Type B pancreatic cell (in vitro differentiated cells): ENCODE measurements at places on chromosomes 13 and 19.
A peak's percentile ranks its signal among the peaks of the same experiment; 100 is the strongest.

GRCh38 chr13:30486230-30487074 lies 20.7 kb upstream of the HMGB1 start:
- no peaks in the 10 kb centered on the region for H3K36me3 ChIP-seq
- DNase-seq: no peak
- H3K4me1 ChIP-seq: peaks cover 11% of the 10 kb centered on the region
- peak overlapping the region; percentile 91 for H3K27ac ChIP-seq

GRCh38 chr13:111597618-111598017 lies 277.2 kb downstream of the TEX29 start:
- H3K36me3 ChIP-seq: no peaks in the 10 kb centered on the region
- no peak overlapping the region for H3K4me3 ChIP-seq
- no peak overlapping the region for H3K27ac ChIP-seq
- peaks cover 4% of the 10 kb centered on the region for H3K4me1 ChIP-seq
- no peak for DNase-seq

- no peaks in the 10 kb centered on the region for H3K36me3 ChIP-seq
- H3K4me1 ChIP-seq: no peaks in the 10 kb centered on the region
- H3K27me3 ChIP-seq: no peaks in the 10 kb centered on the region
Measured at GRCh38 chr13:36038785-36039555, 92.2 kb downstream of the DCLK1 start.

DNA sequence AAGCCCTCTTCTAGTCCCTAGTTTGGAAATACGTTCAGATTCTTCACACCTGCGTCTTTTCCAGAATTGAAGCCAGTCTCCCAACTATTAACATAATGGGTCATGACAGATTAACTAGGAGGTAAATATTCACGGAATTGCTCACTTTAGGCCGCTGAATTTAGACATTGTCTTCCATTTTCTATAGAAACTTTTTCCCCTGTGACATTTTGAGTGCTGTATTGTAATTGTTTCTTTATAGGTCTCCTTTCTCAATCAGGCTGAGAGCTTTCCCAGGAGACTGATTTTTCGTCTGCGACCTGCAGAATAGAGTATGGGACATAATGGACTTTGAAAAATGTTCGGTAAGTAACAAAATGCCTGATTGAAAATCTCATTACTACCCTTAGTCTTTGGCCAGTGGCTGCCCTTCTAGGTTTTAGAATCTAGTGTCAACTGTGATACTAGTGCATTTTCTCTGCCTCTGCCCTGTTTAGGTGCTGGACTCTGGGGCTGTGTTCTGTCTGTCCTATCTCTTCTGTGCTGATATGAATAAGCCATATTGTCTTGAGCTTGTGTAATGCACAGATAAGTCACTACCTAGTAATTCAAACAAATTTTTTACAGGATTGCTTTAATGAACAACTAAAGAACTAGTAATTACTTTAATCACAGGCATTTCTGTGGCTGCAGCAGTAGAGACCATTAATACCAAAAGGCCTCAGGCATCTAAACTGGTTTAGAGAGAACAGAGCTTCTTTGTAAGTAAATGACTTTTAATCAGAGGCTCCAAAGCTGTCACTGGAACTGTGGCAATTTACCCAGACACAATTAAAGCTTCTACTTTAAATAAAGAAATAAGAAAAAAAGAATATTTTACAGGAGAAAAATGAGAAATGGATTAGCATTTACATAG lies 122.4 kb upstream of the FREM2 start:
- H3K27ac ChIP-seq: no peak overlapping the region
- H3K36me3 ChIP-seq: no peaks in the 10 kb centered on the region
- H3K4me1 ChIP-seq: peaks cover 10% of the 10 kb centered on the region
- no peak overlapping the region for H3K4me3 ChIP-seq
- H3K27me3 ChIP-seq: no peaks in the 10 kb centered on the region
- DNase-seq: no peak

DNA sequence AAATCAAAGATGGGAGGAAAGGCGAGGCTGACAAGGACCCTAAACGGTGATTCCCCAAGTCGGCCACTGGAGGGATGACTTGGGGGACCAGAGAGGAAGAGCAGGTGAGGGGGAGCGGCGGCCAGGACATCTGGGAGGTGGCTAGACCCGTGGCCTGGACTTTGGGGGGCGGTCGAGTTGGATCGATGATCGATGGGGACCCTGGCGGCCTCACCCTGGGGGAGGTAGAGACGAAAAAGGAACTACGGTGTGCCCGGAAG lies 7.7 kb upstream of the CIRBP start:
- H3K36me3 ChIP-seq: peaks cover 5% of the 10 kb centered on the region
- DNase-seq: no peak
- H3K4me3 ChIP-seq: peak overlapping the region; percentile 88
- no peaks in the 10 kb centered on the region for H3K27me3 ChIP-seq
- peaks cover 41% of the 10 kb centered on the region for H3K4me1 ChIP-seq

DNA sequence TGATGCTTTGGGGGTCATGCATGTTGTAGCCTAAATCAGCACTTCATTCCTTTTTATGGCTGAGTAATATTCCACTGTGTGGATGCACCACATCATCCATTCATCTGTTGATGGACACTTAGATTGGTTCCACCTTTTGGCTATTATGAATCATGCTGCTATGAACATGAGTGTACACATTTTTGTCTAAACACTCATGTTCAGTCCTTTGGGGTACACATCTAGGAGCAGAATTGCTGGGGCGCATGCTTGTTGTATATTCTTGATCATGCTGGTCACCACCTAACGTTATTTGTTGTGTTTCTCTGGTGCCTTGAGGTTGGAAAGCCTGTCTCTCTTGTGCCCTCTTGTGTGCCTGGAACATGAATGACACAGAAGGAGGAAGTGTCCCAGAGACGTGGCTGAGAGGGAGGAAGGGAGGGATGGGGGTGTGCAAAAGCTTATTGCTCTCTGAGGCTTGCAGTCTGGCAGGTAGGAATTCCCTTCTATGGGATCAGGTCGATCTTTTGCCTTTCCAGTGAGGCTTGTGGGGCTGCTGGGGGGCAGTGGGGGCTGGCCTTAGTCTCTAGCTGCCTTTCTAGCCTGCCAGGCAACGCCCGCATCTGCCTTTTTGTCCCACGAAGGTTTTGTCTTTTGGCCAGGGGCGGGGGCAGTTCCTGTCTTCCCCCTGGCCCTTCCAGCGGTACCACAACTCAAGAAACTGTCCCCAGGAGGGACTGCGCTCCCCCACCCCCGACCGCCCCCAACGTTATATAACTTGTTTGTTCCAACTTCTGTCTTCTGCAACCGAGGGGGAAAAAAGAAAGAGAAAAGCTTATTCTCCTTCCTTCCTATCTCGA lies 7.6 kb downstream of the KLHL26 start:
- DNase-seq: no peak
- no peak overlapping the region for H3K4me3 ChIP-seq

DNA sequence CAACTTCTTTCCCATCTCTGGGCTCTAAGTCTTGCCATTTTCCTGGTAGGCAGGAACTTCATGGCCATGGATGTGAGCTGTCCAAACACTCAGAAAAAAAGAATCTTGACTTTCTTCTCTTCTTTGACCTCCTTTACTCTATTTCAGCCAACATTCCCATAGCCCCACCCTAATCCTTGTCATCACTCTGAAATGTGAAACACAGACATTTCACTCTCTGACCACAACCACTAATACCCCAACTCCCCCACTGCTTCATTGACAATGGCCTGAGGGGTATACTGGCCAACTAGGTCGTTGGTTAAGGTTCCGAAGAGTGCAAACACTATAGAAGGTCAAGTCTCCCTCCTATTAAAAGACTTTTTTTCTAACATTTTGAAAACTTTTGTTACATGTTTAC lies 4.7 kb upstream of the CYP2A13 start:
- H3K27me3 ChIP-seq: peaks cover 49% of the 10 kb centered on the region
- H3K36me3 ChIP-seq: no peaks in the 10 kb centered on the region
- H3K4me1 ChIP-seq: no peaks in the 10 kb centered on the region
- H3K4me3 ChIP-seq: no peak overlapping the region

DNA sequence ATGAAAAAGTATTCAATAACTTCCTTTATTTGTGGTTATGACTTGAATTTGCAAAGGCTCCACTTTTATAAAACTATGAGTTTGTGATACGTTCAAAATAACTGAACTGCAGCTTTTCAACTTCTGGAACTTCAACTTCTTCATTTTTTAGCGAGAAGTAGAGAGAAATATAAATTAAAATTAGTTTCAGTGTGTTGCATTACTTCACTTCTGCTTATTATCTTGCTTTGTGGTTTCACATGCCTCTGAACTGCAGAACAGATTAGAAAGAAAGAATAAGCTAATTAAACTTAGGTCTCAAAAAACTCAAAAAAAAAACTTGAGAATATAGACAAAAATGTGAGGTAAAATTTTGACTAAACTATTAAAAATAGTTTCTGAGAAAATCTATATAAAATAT lies 1073.4 kb downstream of the PCDH17 start:
- no peak overlapping the region for H3K4me3 ChIP-seq
- no peak overlapping the region for H3K27ac ChIP-seq
- H3K27me3 ChIP-seq: no peaks in the 10 kb centered on the region
- H3K4me1 ChIP-seq: no peaks in the 10 kb centered on the region

DNA sequence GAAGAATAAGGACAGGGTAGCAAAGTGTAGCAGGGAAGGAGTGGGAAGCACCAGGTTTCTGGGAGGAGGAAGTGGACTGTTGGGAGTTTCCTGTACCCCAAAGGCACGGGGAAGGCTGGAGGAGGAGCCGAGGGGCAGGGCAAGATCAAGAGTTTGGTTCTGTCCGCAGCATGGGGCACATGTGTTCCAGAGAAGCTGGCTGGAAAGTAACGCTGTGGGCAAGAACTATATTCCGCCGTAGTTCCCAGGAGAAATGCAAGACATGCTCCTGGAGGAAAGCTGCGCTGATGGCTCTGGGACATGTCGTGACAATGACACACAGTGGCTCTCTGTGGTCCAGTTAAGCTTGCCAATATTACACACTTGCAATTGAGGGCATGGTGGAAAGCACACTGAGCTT lies 51.7 kb upstream of the KPNA3 start:
- DNase-seq: no peak
- no peak overlapping the region for H3K4me3 ChIP-seq
- H3K27me3 ChIP-seq: peaks cover 10% of the 10 kb centered on the region
- H3K27ac ChIP-seq: no peak overlapping the region

- H3K27me3 ChIP-seq: no peaks in the 10 kb centered on the region
- H3K4me1 ChIP-seq: no peaks in the 10 kb centered on the region
- DNase-seq: no peak
- no peak overlapping the region for H3K4me3 ChIP-seq
- no peaks in the 10 kb centered on the region for H3K36me3 ChIP-seq
Measured at GRCh38 chr19:18764591-18765051, 26.5 kb downstream of the COMP start.

GRCh38 chr13:41842036-41842620 lies 118.8 kb downstream of the VWA8 start:
- H3K27me3 ChIP-seq: no peaks in the 10 kb centered on the region
- no peak overlapping the region for H3K27ac ChIP-seq
- peaks cover 24% of the 10 kb centered on the region for H3K36me3 ChIP-seq
- no peaks in the 10 kb centered on the region for H3K4me1 ChIP-seq
- no peak for DNase-seq

DNA sequence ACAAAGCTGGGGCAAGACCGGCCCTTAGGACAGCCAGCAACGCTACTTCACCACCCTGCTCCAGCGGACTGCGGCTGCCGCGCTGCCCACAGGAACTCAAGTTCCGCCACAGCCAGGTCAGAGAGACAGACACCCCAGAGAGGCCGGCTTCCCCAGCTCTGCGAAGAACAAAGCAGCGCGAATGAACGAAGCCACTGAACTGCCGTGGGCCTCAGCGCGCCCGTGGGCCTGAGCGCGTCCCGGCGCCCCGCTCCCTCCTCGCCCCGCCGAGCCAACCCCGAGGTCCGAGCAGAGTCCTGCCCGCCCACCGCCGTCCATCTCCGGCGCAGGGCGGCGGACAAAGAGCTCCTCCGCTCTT lies 158.4 kb downstream of the RNF17 start:
- peak overlapping the region; percentile 99 for H3K4me3 ChIP-seq
- H3K27ac ChIP-seq: peak overlapping the region; percentile 97
- peaks cover 12% of the 10 kb centered on the region for H3K4me1 ChIP-seq
- no peaks in the 10 kb centered on the region for H3K27me3 ChIP-seq
- DNase-seq: no peak

DNA sequence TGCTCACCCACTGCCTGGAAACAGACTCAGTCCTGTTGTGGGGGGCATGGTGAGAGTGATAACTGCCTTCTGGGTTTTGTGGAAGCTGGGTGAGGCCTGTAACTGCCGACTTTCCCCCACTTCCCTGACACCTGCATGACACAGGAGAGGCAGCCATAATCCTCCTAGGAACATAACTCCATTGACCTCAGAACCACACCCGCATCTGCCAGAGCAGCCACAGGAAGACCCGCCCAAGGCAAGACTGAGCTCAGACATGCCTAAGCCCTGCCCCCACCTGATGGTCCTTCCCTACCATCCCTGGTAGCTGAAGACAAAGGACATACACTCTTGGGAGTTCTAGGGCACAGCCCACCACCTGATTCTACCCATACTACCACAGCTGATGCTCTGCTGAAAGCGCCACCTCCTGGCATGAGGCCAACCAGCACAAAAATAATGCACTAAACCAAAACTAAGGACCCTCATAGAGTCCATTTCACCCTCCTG lies 326.7 kb downstream of the RBM26 start:
- H3K27ac ChIP-seq: no peak overlapping the region
- H3K4me1 ChIP-seq: no peaks in the 10 kb centered on the region
- peaks cover 28% of the 10 kb centered on the region for H3K27me3 ChIP-seq
- H3K4me3 ChIP-seq: no peak overlapping the region

GRCh38 chr13:47303626-47304025 lies 406.8 kb upstream of the HTR2A start:
- H3K27ac ChIP-seq: no peak overlapping the region
- no peaks in the 10 kb centered on the region for H3K4me1 ChIP-seq
- no peaks in the 10 kb centered on the region for H3K27me3 ChIP-seq
- no peak for DNase-seq
- no peak overlapping the region for H3K4me3 ChIP-seq

GRCh38 chr13:76803831-76804230 lies 82.4 kb downstream of the KCTD12 start:
- H3K4me3 ChIP-seq: no peak overlapping the region
- DNase-seq: no peak
- H3K4me1 ChIP-seq: no peaks in the 10 kb centered on the region
- H3K36me3 ChIP-seq: no peaks in the 10 kb centered on the region
- H3K27me3 ChIP-seq: peaks cover 2% of the 10 kb centered on the region
- H3K27ac ChIP-seq: no peak overlapping the region

GRCh38 chr19:49119411-49120324 lies at the start of gene PPFIA3:
Gene PPFIA3 (plus strand): TSS chr19:49119544. CDS start chr19:49127874, 8,330 bp downstream.
- peak within 1 kb of the TSS; percentile 87 for H3K4me3 ChIP-seq
- H3K27ac ChIP-seq: peak within 1 kb of the TSS; percentile 86
- no peaks in the 10 kb centered on the region for H3K36me3 ChIP-seq

GRCh38 chr13:86357106-86357505 lies 557.9 kb upstream of the SLITRK6 start:
- no peaks in the 10 kb centered on the region for H3K36me3 ChIP-seq
- no peaks in the 10 kb centered on the region for H3K4me1 ChIP-seq
- peaks cover 25% of the 10 kb centered on the region for H3K27me3 ChIP-seq
- no peak for DNase-seq
- no peak overlapping the region for H3K27ac ChIP-seq
